ENCODE measurements at places on chromosomes 2 and 18. TPM values are rescaled to one million over a fixed set of nuclear protein-coding genes. Genes with fewer than 3 reads are reported as not detected.

Gene VWA3B
- total RNA-seq = not detected

GRCh38 chr2:14602309-14602708 is 30.2 kb upstream of the LRATD1 start:
- no peaks in the 10 kb centered on the region for H3K4me1 ChIP-seq
- H3K27ac ChIP-seq = no peak overlapping the region
- H3K36me3 ChIP-seq = no peaks in the 10 kb centered on the region
- H3K27me3 ChIP-seq = no peaks in the 10 kb centered on the region

GRCh38 chr2:158761621-158762020 is 33.5 kb upstream of the DAPL1 start:
- DNase-seq = no peak
- H3K36me3 ChIP-seq = no peaks in the 10 kb centered on the region
- no peaks in the 10 kb centered on the region for H3K4me1 ChIP-seq
- H3K4me3 ChIP-seq = no peak overlapping the region
- peaks cover 27% of the 10 kb centered on the region for H3K27me3 ChIP-seq

DNA sequence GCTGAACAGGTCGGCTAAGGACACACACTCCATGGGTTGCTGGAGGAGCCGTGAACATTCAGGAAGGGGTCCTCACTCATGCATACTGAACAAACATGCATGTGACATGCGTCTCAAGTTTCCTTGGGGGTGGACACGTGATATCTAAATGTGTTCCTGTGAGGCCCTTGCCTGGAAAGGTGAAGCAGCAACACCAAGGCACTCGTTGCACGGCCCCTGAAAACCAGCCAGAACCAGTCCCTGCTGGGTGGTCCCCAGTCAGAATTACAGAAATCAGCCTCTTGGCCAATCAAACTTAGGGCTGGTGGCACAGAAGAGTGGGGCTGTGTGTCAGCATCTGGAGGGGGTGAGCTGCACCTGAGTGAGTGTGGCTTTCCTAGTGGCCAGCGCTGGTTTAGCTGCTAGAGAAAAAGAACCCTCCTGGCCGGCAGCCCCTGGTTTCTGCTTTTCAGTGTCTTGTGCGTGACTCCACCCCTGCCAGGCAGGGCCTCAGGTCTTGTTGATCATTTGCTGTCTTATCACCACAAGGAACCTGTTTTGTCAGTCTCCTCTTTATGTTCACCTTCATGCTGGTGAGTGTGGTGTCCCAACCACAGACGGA is 3.2 kb upstream of the AQP12B start:
- DNase-seq = no peak
- no peaks in the 10 kb centered on the region for H3K27me3 ChIP-seq
- H3K4me1 ChIP-seq = peaks cover 3% of the 10 kb centered on the region

GRCh38 chr2:240992572-240993291 is 5.7 kb upstream of the SNED1 start:
- no peak for DNase-seq
- H3K36me3 ChIP-seq = no peaks in the 10 kb centered on the region
- no peak overlapping the region for H3K27ac ChIP-seq

DNA sequence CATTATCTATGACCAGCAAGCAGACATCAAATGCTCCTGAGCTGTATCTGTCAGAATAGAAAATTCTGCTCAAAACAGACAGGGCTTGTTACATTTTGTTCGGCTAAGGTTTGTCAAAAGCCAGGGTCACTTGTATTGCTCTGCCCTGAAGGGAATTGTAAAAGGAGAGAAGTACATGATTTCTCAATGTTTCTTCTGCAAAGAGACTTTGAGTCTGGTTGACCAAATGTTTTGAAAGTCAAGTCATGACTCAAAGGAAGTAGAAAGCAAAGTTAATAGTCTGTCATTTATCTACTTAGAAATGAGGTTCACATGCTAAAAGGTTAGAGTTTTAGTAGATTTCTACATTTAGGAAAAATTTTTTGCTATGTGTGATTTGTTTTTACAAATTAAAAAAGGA is 1624.1 kb upstream of the ZEB2 start:
- H3K36me3 ChIP-seq = no peaks in the 10 kb centered on the region
- no peak for DNase-seq
- no peak overlapping the region for H3K4me3 ChIP-seq
- no peak overlapping the region for H3K27ac ChIP-seq
- no peaks in the 10 kb centered on the region for H3K27me3 ChIP-seq

Gene KCNG3
- total RNA-seq = not detected

- no peaks in the 10 kb centered on the region for H3K27me3 ChIP-seq
- no peak overlapping the region for H3K27ac ChIP-seq
- H3K36me3 ChIP-seq = no peaks in the 10 kb centered on the region
Observed at GRCh38 chr2:56464613-56465012, 280.8 kb downstream of the CCDC85A start.

Gene FRZB
- not detected for total RNA-seq

DNA sequence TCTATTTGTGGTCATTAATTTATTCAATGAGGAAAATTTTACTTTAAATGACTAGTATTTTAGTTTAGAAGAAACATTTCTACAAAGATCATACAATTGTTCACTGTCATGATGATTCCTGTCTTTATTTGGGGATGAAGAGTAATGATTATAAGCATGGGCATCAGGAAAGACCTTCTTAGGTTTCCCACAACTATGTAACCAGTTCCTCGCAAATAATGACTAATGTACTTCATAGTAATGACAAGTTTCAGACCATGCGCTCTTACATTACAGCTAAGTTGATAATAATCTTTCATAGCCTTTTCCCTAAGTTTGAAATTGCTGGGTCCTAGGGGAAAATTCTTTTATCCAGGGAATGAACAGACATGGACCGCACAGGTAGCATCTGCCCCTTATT is 90.5 kb downstream of the MYO5B start:
- peaks cover 65% of the 10 kb centered on the region for H3K27me3 ChIP-seq
- no peak for DNase-seq
- H3K36me3 ChIP-seq = no peaks in the 10 kb centered on the region
- no peak overlapping the region for H3K27ac ChIP-seq

DNA sequence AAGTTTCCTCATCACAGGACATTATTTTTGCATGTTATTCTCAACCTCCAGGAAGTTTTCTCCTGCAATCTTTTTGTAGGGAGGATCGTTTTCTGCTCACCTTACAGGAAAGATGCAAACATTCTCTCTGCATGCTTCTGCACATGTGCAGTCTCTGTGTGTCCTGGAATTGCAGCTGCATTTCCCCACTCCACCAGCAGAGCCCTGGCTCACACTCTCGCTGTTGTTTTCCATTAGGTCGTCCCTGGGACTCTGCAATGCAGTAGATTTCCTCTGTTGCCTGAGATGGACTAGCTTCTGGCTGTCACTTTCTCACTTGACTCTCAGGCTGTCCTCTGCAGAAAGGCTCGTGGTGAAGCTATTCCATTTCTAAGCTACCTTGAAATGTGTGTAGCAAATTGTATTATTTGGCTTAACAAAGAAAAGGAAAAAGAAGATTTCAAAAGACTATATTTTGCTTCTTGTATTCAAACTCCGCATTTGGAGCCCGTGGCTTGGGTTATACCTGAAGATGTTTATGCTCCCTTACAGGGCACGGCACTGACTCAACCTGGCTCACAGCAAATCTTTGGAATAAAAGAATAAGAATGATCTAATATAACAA is 346.7 kb downstream of the RAD51AP2 start:
- H3K4me3 ChIP-seq = no peak overlapping the region
- no peak for DNase-seq
- H3K36me3 ChIP-seq = no peaks in the 10 kb centered on the region
- no peaks in the 10 kb centered on the region for H3K27me3 ChIP-seq
- H3K4me1 ChIP-seq = no peaks in the 10 kb centered on the region

Measured in T-helper 17 cell (primary cell).